ENCODE measurements at places on chromosomes 1 and 21.

DNA sequence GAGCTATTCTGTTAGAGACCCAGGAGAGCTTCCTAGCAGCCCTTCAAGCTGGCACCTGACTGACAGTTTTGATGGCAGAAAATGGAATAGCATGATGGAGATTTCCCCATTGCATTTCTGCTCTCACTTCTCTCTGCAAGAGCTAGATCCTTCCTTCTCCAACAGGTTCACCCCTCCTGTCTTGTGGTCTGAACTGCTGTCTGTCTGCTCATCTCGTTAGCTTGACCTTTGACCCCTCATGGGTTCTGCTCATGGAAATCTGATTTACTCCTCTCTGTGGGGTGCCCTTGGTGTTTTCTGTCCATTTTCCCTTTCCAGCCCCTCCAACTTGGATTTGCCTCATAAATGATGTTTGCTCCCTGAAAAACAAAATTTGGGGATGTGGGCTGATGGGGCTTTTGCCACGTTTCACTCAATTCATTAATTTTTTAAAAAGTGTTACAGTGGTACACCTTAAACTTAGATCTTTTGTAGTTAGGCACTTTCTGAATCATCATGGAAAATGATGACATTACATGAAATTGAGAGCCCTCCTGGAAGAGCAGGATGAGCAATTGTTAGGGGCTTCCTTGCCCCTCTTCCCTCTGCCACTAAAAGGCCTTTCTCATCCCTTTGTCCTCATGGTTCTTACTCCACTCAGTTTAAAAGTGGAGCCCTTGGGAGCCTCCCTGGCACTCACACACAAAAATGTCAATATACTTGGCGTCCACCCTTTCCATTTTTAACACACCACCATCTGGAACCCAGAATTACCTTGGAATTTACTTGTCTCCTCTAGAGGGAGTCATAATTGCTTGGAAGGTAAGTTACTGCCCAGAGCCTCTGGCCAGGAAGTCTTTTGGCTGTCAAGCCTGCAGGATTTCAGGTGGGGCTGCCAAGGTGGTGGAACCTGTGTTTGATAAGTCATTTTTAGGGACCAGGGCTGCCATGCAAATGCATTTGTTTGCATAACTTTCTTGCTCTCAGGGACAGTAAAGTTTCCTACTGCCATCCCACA lies 31.9 kb upstream of the IL19 start:
- no peak for DNase-seq

GRCh38 chr1:233180641-233181364 lies 114.7 kb downstream of the PCNX2 start:
- no peak for DNase-seq

- no peak for DNase-seq
Observed at GRCh38 chr1:87108228-87108627, 193.8 kb downstream of the HS2ST1 start.

GRCh38 chr1:179767996-179768395 lies 24.9 kb downstream of the FAM163A start:
- DNase-seq = no peak

DNA sequence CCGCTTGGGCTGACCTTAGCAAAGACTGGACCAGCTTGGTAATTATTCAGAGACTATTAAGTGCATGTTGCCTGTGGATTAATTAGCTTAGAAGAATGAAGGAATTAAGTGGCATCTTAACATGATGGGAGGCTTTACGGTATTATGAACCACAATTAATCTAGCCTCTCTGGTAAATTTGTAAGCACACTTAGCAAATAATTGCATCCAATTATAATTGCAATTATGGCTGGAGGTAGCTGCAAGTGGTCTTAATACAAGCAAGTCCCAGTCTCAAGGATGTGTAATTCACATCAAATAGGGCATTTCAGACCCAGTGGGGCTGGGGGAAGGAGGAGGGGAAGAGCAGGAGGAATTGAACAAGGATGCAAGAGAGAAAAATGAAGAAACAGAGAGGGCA lies 151.6 kb downstream of the CNIH3 start:
- DNase-seq = no peak

DNA sequence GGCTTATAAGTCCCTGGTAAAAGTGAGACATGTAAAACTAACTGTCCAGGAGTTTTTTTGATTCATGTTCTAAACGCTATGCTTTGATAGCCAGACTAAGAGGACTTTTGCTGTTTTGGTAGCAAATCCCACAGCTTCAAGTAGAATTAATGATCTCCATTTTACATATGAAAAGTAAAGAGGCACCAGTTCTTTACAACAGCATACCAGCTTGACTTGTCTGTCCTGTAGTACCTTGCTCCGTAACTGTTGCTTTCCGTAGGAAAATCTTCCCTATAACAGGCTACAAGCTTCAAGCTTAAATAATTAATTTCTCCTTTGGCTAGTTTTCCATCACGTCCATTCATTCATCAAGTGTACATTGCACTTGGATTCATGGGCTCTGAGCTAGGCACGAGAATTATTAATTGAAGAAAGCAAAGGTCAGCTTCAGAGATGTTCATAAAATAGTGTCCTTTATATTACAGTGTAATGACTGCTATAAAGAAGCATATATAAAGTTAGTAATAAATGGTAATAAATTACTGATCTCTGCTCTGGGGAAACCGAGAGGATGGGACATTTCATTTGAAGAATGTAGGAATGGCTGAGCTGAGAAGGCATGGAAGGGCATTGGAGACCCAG lies 29.2 kb downstream of the B3GALT5 start:
- DNase-seq = no peak

DNA sequence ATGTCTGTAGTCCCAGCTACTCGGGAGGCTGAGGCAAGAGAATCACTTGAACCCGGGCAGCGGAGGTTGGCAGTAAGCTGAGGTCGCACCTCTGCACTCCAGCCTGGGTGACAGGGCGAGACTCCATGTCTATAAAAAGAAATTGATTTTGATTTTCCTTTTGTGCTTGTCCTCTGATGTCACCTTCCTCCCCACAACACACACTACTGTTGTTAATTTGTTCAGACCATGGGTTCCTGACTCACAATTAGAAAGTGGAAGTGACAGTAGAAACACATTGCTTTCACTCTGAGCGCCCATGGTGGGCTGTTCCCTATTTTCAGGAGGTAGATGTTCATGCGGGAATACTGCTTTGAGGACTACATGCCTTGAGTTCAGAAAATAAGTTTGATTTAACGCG lies 165.5 kb upstream of the KCNJ6 start:
- no peak for DNase-seq

GRCh38 chr21:22791986-22792560 lies 1793.9 kb downstream of the NCAM2 start:
- no peak for DNase-seq

- DNase-seq = peak; percentile 35
Observed at GRCh38 chr1:226100436-226101391, 38.2 kb downstream of the H3-3A start.

DNA sequence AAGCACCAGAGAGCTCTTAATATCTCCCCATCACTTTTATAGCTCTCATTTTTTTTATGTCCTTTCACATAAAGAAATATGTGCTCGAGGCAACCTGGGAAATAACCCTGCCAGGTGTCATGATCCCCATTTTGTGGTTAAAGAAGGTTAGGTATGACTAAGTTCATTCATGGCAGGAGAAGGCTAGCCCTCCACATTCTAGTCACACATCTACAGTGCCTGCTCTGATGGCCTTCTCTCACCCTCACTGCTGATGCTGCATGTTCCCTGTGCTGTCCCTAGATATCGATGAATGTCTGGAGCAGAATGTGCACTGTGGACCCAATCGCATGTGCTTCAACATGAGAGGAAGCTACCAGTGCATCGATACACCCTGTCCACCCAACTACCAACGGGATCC lies 187.5 kb downstream of the TPR start:
- DNase-seq = no peak

GRCh38 chr1:87840767-87841166 lies 512.1 kb downstream of the LMO4 start:
- no peak for DNase-seq

DNA sequence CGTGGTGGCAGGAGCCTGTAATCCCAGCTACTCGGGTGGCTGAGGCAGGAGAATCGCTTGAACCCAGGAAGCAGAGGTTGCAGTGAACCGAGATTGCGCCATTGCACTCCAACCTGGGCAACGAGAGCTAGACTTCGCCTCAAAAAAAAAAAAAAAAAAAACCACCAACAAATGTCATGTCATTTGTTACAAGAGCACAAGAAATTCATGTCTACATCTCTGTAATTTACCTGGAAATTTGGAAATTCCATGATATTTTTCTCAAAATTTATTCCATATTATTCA lies 16.5 kb upstream of the VPS45 start:
- DNase-seq = no peak

- no peak for DNase-seq
Observed at GRCh38 chr1:94698356-94698755, 121.8 kb upstream of the SLC44A3 start.

- DNase-seq = no peak
Observed at GRCh38 chr21:34023691-34024373, 49.5 kb upstream of the MRPS6 start.

DNA sequence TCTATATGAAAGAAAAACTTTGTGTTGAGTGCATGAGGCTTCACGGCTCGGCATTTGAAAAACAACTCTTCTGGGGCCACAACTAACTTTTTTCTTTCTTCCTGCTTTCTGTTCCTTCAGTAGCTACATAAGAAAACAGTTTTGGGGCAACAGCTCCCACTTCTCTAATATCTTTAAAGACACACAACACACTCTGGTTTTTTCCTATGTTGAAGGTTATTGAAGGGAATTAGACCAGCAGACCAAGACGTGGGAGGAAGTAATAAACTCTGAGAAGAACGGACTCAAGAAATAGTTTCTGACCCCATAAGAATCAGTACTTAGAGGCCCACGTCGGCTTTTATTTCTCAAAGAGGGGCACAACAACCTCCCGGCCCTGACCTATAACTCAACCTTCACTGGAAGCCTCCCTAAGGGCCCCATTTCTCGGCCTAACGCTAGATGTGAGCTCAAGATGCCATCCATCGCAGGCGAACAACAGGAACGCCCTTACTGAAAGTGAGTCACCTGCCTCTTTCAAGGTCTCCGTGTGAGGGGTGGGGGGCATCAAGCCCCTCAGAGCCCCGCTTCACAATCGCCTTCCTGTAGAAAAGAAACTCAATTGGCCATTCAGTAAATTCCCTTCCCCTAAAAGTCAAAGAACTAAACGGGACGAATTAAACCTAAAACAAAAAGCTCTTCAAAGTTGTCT lies 844 bp downstream of the ZMYM6 start:
- no peak for DNase-seq

DNA sequence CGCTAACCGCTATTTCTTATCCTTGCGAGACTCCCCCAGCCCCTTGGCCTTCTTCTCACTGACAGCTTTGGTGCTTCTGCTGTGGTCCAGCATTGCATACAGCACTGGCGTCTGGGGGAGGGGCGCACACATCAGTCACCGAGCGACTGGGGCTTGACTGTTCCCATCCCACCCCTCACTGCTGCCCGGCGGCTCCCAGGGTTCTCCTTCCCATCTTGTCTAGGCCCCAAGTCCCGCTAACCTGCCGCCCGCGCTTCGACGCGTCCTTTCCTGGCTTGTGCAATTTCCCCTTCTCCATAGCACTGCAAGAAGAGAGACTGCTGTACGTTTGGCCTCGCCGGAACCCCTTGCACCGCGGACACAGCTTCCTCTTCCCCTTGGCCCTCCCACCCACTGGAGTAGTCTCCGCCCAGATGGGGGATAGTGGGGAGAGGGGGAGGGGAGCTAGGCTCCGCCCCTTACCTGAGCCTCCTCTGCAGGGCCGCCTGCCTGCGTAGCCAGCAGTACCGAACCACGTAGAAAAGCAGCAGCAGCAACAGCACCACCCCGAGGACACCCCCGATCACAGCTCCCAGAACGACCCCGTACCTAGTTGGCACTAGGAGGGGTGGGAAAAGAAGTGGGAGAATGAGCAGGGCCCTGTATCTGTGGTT lies 3.8 kb downstream of the MPZ start:
- no peak for DNase-seq

DNA sequence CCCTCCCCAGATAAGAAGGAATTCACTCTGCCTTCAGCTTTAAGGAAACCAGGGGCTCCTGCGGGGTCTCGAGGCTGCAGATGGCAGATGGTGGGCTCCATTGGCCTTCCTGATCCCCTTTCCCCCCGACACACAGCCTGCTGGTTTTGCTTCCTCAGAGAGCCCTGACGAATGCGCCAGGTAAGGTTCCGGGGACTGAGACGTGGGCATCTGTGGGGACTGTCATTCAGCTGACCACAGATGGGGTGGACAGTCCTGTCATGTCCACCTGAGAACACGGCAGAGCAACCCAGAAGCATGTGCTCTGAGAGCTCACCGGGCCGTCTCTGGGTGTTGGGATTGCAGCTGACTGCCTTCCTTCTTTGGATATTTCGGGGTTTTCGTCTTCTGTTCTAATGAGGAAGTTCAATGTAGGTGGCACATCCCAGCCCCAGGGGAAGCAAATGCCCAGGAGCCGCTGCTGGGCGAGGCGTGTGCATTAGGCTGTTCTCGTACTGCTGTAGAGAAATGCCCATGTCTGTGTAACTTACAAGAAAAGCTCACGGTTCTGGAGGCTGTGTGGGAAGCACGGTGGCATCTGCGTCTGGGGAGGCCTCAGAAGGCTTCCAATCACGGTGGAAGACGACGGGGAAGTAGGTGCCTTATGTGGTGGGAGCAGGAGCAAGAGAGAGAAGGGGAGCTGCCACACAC lies 22.6 kb upstream of the TTC34 start:
- DNase-seq = peak; percentile 54

GRCh38 chr1:25033030-25033827 lies 103.2 kb upstream of the RUNX3 start:
- DNase-seq = no peak

- DNase-seq = no peak
Observed at GRCh38 chr1:17692645-17693044, 62.5 kb upstream of the ACTL8 start.

DNA sequence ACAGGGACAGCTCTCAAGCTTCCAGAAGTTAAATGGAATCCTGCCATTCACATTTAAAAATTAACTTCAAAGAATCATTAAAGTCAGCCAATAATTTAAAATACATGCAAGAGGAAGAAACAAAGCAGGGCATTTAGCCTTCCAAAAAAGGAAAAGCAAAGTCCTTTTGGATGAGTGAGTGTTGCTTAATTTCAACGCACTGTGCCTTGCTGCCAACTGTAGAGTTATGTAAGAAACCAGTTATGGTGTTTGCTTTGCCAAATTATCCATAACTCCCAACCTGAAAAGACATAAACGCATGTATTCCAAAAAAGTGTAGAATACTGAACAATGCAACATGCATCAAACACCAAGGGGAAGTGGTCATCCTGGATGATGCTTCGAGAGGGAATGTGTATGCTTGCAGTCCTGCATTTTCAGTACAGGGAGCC lies 16.1 kb upstream of the KCNE1 start:
- no peak for DNase-seq
